ENCODE measurements at places on chromosomes 5 and 9.

DNA sequence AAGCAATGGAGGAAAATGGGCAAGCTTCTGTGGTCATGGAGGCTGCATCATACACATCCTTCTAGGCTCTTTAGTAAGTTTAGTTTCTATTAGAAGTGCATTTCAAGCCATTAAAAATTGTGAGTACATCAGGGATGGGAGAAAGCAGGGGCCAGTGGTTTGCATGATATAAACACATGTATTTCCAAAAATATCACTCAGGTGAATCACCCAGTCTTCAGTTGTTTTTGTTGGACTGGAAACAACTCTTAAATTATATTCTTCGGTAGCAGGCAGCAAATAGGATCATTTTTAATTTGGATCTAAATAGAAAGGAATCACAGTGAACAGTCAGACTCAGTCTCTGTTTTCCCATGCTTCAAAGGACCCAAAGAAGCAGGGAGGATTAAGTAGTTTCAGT is 657.9 kb downstream of the TLR4 start:
- no peak for DNase-seq

GRCh38 chr9:109751253-109751652 is 28.7 kb upstream of the PALM2AKAP2 start:
- no peak for DNase-seq

- DNase-seq: no peak
Observed at GRCh38 chr9:14939378-14939777, 29.1 kb upstream of the FREM1 start.

DNA sequence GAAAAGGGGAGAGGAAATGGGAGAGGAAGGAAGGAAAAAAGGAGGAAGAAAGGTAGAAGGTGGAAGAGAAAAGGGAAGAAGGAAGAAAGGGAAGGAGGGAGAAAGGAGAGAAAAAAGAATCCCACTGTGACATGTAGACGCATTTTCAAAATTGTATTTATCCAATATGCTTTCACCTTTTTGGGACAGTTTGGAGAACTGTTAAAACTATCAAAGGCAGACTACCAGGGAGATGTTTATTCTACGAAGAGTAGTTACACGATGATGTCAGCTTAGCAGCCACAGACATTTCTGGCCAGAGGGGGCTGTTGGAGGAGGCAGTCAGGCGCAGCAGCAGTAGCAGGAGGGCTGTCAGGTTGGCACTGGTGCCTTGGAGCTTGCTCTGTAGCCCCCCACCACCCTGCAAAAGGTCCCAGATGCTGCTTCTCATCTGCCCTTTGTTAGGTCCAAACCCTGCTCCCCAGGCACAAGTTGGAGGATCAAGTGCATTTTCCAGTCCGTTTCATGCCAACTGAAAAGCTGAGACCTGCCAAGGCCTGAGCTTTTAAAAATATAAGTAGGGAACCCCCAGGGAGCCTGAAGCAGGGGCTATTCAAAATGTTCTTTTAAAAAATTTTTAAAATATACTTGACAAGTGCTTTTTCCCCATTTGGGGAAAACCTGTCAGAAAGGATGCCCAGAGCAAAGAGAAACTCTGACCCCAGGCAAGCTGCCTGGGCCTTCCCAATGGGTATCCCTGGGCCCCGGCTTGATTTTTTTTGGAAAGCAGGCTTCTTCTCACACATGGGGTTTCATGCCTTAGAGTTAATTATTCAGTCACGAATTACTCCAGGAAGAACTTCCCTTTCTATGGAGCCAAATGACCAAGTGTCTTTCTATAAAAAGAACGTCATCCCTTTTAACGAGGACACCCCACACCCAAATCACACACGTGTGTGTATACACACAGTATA is 203.3 kb downstream of the SLIT3 start:
- no peak for DNase-seq
